ENCODE measurements at places on chromosomes 4 and X.

- DNase-seq = no peak
These were observed 62.8 kb downstream of the UCHL1 start for GRCh38 chr4:41319553-41319952.

GRCh38 chr4:119227690-119228089, 15.2 kb downstream of the USP53 start:
- no peak for DNase-seq

- DNase-seq = no peak
These were observed 219.0 kb downstream of the CCNG2 start for GRCh38 chr4:77375866-77376607.

DNA sequence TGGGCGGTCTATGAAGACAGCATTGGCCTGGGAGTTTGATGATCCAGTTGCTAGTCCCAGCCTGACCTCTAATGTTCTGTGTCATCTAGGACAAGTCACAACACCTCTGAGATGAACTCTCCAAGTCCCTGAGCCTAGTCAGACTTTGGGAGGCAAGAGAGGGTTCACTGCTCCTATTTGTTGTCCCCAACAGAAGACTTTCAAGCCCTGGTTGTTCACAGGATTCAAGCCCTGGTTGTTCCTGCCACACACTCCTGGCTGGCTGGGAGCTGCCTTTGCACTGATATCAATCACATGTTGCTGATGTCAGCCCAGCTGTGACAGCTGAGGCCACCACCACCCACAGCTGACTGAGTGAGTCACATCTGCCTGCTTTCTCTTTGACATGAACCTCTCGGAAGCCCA, 253.2 kb upstream of the RASGEF1B start:
- DNase-seq = peak; percentile 89

GRCh38 chrX:21958187-21958586, 17.7 kb downstream of the SMS start:
- DNase-seq = no peak

GRCh38 chr4:151197247-151197646, 79.7 kb upstream of the PRSS48 start:
- no peak for DNase-seq

GRCh38 chr4:175215657-175216056, 297.5 kb downstream of the ADAM29 start:
- DNase-seq = no peak
